IMR-90 (cell line): ENCODE measurements at places on chromosomes 16 and 17. TPM values are rescaled to one million over a fixed set of nuclear protein-coding genes. Genes with fewer than 3 reads are reported as not detected.
A peak's percentile ranks its signal among the peaks of the same experiment; 100 is the strongest.

DNA sequence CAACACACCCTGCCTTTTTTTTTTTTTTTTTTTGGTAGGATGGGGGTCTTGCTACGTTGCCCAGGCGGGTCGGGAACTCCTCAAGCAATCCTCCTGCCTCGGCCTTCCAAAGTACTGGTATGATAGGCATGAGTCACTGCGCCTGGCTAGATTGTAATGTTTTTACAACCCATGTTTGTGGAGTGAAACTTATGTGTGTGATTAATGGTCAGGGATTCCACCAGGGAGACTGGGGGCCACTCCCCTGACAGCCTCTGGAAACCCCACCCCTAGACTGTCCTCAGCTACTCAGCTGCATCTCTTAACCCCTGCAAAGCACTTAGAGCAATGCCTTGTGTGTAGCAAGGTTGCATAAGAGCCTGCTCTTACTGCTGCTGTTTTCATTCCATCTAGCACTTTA lies 220.5 kb downstream of the PARN start:
- DNase-seq, result peak; percentile 91

- no peak for DNase-seq
Measured at GRCh38 chr17:46908068-46908737, 14.8 kb upstream of the GOSR2 start.

GRCh38 chr16:1131378-1131994 lies 21.4 kb upstream of the CACNA1H start:
- no peak for DNase-seq

DNA sequence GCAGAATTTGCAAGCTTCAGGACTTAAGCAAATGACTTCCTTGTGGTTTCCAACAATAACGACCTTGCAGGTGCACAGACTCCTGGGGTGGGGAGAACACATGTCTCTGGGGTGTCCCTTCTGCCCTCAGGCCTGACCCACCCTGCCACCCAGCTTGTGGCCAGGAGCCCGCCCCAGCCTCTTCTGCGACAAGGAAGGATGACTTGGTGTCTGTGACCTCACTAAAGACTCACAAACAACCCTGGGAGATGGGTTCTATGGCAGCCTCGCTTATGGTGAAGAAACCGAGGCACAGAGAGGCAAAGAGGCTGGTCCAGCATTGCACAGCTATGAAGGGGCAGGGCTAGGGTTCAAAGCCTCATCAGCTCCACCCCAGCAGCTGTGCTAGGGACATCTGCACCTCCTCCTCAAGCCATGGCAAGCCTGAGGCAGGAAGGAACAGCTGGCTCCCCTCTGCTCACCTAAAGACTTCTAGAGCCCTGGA lies 2.6 kb downstream of the ATP2A3 start:
- no peak for DNase-seq

DNA sequence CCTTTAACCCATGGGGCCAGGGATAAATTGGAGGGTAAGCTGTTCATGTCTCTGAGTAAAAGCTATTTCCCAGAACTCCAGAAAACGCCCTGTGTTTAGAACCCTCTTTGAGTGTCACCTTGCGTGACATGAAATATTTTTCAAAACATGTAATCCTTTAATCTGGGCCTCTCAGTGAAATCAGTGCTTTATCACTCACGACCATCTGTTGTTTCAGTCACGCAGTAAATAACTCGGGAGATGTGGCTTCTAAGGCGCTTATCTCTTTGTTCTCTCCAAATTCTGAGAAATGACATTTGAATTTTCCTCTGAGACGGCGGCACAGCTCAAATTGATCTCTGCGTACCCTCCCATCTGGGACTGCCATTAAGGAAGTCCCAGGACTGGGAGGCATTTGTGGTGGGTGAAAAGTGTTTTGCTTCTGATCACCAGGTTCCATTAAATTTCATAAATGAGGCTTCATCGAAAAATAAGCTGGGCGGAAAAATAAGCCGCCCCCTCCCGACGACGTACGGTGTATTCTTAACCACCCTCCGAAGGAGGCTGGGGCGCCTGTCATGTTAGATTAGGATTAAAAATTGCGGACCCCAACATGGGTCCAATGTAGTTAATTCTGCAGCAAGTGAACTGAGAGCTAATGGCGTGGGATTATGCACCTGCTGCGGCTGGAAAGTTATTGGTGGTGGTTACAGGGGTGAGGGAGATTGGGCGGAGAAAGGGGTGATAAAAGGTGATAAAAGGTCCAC lies 12.7 kb downstream of the WFDC1 start:
- no peak for DNase-seq

- DNase-seq, result peak; percentile 28
Measured at GRCh38 chr16:47528431-47528830, 67.3 kb downstream of the PHKB start.

DNA sequence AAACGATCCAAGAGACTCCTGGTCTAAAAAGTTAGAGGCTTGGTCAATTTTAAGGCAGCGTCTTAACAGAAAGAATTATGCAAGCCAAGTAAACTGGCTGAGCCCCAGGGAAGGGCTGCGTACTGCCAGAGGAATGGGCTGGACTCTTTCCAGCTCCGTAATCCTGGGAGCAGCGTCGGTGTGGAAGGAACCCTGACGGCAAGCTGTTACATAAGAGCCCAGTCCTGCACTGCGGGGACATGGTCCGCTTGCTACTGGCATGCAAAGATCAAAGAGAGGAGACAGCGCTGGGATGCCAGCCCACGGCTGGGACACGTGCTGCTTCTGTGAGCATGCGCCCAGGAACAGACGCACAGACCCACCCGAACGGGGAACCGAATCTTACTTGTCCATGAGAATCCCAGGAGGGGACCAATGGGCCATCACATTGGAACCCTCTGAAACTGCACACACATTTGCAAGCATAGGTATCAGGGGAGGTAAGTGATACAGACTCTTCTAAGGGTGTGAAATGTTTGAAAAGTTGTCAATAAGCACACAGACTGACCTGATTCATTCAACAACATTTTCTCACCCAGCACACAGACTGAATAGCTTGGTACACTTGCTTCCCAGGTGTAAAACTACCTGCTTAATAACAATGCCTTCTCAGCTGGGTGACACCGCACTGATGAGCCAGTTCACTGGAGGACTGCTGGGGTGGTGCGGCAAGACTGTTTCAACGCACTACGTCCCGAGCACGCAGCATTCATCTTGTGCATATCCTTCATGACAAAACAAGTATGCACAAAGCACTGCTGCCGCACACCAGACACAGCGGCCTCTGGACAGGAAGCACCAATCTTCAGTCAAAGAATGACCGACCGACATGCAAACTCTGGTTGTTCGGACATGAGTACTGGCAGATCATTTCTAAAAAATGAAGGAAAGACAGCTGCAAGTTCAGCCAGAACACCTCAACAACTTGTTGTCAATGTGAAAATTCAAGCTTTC lies 94.9 kb downstream of the ANKRD11 start:
- peak; percentile 98 for DNase-seq

- DNase-seq, result no peak
Measured at GRCh38 chr16:79593754-79594153, 6.8 kb downstream of the MAF start.

DNA sequence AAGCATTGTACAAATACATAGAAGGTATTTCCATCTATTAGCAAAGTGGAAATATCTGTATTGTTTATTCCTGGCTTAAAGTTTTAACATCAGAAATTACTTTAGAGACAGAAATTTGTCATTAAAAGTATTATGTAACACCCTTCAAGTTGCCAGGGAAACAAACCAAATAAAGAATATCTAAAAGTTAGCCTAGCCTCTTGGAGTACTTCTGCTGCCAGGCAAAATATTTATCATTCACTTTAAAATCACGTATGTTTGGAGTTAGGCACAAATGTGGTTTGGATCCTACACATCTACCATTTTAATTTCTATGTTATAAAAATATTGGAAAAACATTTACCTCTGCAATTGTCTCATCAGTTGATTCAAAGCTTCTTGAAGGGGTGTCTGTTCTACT lies 14.7 kb downstream of the BRD7 start:
- no peak for DNase-seq

- DNase-seq, result no peak
Measured at GRCh38 chr17:17700251-17700969, 19.2 kb downstream of the RAI1 start.

The TMEM208 gene
- 66.5 and 68.8 TPM in 2 replicates for polyA plus RNA-seq

The ASIC2 gene
- polyA plus RNA-seq, result 0.06 and 0.15 TPM in 2 replicates

The KRTAP29-1 gene
- not detected in 2 replicates for polyA plus RNA-seq
